ENCODE measurements at places on chromosomes 7 and 10. TPM values are rescaled to one million over a fixed set of nuclear protein-coding genes. Genes with fewer than 3 reads are reported as not detected.

DNA sequence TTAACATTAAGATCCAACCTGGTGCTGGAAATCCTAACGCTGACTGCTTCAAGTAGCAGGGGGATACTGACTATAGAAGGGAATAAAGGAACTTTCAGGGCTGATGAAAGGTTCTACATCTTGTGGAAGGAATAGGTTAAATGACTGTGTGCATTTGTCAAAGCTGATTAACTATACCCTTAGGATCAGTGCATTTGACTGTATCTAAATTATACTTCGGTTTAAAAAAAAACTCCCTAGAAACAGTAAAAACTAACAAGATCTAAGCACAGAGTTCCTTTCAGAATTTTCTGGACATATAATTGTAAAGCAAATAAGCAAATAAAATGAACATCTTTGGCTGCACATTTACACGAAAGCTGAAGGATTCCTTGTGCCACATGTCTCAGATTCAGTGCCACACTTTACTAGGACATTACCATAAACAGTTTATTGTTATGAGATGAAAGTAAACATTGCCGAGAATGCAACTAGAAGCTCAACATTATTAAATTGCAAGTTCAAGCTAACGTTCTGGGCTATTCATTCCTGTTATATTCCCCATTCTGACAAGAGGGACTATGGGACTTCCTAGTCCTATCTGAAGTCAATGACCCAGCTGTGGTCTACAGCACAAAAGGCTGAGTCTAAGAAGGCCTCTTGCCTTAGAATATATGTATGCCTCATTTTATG is 20.7 kb downstream of the ANK3 start:
- DNase-seq = no peak

- DNase-seq = no peak
Measured at GRCh38 chr10:52744057-52744805, 28.4 kb downstream of the MBL2 start.

DNA sequence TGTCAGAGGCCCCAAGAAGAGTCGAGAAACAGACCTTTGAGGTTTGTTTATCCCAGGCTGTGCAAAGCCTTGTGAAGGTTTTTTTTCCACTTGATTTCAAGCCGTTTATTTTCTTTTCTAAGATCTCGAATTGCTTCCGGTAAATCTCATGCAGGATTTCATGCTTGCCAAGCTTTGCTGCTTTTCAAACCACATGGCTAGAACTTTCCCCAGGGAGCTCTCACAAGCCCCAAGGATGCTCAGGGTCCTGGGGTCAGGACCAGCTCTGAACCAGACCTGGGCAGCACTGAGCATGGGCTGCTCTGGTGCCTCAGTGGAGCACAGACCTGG is 48.0 kb upstream of the AQP1 start:
- DNase-seq = no peak

- DNase-seq = no peak
Measured at GRCh38 chr7:46886669-46887374, 695.1 kb downstream of the TNS3 start.

- DNase-seq = no peak
Measured at GRCh38 chr10:117241541-117242462, 888 bp downstream of the SLC18A2 start.

- DNase-seq = no peak
Measured at GRCh38 chr7:158680754-158681153, 23.9 kb downstream of the NCAPG2 start.

The IDI2 gene
- 0.20 TPM for polyA plus RNA-seq

- DNase-seq = no peak
Measured at GRCh38 chr7:101436857-101437576, 74.3 kb downstream of the COL26A1 start.

The KLF14 gene
- polyA plus RNA-seq = 0.94 TPM

DNA sequence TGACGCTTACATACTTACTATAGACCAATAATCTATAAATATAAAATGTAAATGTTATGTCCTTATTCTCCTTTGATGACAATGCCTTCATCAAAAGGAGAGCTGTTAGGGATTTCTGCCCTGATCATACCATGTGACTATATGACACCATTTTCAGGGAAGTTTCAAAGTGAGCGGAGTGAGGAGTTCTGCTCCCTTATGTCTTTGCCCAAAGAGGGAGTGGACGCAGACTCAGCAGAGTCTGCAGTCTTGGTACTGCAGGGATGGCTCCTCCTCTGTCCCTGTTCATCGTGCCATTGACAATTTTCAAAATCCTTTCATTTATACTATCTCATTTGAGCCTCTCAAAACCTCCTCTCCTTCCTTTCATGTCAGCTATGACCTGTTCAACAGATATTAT is 27.9 kb downstream of the HYAL4 start:
- DNase-seq = no peak

GRCh38 chr10:76334255-76334654 is 902.8 kb downstream of the LRMDA start:
- peak; percentile 88 for DNase-seq

- DNase-seq = peak; percentile 88
Measured at GRCh38 chr10:99975942-99976809, 33.6 kb downstream of the DNMBP start.

All from muscle of back (tissue), 13 donors.